ENCODE measurements at places on chromosomes 6 and 20.

- DNase-seq = no peak
Observed at GRCh38 chr6:7505189-7505699, 36.2 kb upstream of the DSP start.

- DNase-seq = peak; percentile 93
Observed at GRCh38 chr20:45373353-45374100, 4.6 kb downstream of the TP53TG5 start.

DNA sequence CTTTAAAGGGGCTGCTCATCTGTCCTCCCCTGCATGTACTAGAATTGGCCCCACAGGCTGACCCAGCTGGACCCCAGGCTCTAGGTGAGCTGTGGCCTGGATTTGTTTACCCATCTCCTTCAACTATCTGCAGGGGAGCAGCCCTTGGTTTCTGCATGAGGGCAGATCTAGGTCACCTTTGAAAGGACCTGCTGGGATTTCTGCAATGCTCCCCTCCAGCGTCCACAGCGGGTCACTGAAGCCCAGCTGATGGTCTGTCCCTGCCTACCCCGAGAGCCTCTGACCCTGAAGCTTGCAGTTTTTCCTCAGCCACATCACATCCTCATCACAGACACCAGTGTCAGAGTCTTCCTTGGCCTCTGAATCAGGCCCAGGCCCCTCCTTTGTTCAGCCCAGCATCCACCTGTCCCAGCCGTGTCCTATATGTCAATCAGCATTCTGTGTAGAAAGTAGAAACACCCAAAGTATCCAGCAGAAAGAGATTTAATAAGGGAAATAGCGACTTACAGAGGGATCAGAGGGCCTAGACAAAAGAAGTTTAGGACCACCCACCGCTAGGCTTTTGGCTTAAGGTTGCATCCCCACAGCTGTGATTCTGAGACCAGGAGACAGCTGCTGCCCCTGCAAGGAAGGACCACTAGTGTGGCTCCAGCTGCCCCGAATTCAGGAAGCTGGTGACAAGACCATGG, 243.1 kb downstream of the LRFN2 start:
- no peak for DNase-seq

DNA sequence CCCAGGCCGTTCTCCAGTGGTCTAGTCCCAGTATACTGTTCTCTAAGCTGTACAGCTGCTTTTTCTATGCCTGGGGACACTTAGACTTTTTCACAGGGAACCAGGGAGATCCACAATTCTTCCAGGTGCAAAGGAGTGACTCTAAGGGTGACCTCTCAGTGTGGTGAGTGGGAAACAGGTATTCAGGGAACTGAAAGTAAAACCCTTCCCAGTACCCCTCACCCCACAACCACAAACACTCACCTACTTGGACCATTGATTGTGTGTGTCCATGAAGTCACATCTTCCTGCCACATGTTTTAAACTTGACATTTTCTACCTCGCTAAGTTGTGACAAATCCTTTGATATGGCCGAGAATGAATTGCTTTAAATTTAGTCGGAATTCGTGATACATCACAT, 183.6 kb downstream of the CLIC5 start:
- no peak for DNase-seq

DNA sequence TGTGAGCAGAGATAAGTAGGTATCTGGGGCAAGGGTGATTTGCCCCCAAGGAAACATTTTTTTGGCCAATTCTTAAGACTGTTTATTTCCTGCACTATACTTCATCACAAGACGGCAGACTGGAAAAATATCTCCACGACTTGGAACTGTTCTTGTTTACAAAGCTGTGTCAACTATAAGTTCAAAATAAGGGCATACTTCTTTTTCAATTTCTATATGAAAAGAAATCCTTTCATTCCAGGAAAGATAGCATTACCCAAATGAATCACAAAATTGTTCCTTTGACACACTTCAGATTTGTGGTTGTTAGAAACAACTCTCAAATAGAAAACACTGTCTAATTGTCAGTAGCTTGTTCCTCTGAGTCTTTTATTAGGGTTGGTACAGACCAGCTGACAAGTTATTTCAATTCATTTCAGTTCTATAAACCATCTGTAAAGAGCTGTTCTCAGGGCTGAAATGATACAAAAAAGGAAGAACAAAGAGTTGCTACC, 212.9 kb upstream of the PRDM1 start:
- DNase-seq = no peak

DNA sequence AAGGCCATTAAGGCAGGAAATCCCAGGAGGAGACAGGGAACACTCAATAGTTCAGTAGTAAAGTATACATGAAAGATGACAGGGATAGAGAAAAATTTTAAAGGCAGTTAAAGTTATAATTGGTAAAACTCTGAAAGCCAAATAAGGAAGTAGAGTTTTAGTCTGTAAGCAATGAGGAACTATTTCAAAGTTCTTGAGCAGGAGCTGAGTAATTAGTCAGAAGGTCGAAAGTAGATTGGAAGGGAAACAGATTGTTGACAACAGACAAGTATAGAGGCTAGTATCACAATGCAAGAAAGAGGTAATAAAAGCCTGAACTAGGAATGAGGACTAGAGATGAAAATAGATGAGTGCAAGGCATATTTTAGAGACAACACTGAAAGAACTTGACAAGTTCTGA, 150.3 kb downstream of the CDK19 start:
- no peak for DNase-seq

- no peak for DNase-seq
Observed at GRCh38 chr6:138539876-138540275, 40.6 kb upstream of the NHSL1 start.

GRCh38 chr6:34656378-34657036, 40.1 kb downstream of the ILRUN start:
- no peak for DNase-seq

GRCh38 chr20:20277894-20278335, 90.0 kb upstream of the INSM1 start:
- DNase-seq = no peak

DNA sequence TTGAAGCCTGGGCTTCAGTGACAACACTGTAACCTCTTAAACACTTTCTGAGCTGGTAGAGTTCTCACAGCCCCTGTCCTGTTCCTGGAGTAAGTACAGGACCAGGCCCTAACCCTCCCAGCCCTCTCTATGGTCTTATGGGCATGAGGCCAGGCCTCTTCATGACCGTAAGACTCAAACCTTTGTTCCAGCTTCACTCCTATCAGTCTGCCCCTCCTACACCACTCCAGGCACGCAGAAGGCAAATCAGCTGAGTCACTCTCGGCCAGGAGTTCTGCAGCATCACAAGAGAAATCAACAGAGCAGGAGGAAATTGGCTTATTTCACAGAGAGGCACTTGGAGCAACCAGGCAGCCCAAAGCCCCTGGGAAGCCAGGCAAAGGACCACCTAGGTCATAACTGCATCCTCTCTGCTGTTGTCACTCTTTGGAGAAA, 25.3 kb upstream of the CHD6 start:
- no peak for DNase-seq

DNA sequence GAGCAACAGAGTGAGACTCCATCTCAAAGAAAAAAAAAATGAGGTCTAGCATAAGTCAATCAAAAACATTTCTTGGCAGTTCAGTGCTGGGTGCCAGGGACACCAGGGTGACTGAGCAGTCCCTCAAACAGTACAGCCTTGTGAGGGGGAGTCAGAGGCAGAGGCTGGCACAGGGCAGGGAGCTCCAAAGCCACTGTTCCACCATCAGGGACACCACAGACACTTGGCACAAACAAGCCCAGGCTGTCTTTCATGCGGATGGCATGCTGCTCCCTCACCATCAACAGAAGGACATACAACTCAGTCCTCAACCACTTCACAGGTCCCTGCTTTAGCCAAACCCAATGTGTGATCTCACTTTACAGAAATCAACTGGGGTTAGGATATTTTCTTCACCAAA, 36.0 kb upstream of the GRM4 start:
- DNase-seq = peak; percentile 37

DNA sequence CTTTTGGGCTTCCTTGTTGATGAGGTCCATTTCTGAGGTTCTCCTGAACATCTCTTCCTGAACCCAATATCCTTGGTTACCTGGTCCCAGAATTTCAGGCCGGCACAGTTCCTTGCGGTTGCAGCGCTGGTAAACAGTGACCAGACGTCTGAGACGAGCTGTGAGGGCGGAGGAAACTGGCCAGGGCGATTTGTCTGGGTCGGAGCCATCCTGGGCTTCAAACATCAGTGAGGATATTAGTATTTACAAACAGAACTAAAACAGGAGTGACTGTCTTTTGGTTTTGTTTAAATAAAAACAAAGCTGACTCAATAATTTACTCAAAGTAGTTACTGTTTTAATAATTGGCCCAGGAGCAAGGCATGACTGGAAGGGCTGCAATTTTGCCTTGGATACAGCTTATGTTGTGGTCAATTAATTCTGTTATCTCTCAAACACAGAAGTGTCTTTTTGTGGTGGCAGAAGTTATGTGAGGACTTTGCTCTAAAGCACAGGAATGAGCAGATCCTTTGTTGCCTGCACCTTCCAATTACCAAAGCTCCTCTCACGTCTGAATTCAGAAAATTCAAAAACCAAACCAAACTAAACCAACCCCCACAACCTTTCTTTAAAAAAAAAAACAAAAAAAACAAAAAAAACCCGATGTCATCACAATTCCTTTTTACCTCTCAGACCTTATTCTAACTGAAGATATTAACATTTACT, 58.7 kb upstream of the EMILIN3 start:
- DNase-seq = no peak

GRCh38 chr20:11776687-11777086, 141.0 kb upstream of the BTBD3 start:
- no peak for DNase-seq

DNA sequence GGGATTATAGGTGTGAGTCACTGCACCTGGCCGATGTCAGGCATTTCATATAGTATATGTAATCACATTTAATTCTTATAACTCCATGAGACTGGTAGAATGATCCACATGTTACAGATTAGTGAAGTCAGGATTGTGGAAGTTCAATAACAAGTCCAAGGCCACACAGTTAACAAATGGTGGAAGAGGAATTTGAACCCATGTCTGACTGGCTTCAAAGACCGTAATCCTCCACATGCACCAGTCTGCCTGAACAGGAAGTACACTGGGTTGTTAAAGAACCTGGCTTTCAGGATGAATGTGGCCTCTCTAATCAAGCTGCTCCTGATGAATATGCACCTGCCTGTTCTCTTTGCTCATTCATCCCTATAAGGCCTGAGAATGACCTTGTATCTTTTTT, 122.0 kb upstream of the HDAC2 start:
- no peak for DNase-seq

DNA sequence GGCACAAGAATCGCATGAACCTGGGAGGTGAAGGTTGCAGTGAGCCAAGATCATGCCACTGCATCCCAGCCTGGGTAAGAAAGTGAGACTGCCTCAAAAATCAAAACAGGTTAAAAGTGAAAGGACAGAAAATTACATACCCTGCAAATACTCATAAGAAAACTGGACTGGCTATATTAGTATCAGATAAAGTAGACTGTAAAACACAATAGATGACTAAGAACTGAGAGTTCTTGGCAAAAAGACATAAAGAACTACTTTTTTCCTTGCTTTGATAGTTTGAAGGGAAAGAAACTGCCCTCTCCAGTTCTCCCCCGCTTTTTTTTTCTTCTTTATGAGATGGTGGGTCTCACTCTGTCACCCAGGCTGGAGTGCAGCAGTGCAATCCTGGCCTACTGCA, 17.0 kb downstream of the SNX3 start:
- DNase-seq = no peak

DNA sequence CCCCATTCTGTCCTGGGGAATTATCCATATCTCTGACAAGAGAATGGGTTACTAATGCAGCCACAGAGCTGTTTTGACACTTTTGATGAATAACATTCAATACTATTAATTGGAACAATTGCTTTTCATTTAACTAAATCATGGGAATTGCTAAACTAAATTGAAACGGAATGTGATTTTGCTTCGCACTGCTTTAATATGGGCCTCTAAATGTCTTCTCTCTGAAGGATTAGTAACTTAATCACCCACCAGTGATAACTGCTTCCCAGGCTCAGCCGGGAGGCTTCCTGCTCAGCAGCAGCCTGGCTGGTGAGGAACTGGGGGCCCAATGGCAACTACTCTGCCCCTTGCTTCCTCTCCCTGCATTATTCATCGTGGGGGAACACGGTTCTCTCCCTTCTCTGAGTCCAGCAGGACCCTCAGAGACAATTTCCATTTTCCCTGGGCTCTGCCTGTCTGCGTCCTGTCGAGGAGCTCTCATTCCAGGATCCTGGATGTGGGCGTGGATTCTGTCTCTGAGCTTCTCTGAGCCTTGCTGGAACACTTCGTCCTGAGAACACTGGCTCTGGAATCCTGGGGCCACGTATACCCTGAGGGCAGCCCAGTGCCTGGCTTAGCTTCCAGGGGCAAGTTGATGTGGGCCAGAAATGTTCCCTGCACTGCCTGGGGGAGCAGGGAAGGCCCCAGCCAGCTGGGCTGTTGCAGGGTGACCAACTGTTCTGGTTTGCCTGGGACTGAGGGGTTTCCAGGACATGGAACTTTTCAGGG, 308.9 kb downstream of the DHX35 start:
- no peak for DNase-seq

GRCh38 chr20:56431471-56431870, 19.4 kb downstream of the CASS4 start:
- no peak for DNase-seq

- no peak for DNase-seq
Observed at GRCh38 chr6:126949786-126950185, 168.7 kb upstream of the RSPO3 start.

GRCh38 chr20:11168026-11168425, 494.2 kb upstream of the JAG1 start:
- no peak for DNase-seq

DNA sequence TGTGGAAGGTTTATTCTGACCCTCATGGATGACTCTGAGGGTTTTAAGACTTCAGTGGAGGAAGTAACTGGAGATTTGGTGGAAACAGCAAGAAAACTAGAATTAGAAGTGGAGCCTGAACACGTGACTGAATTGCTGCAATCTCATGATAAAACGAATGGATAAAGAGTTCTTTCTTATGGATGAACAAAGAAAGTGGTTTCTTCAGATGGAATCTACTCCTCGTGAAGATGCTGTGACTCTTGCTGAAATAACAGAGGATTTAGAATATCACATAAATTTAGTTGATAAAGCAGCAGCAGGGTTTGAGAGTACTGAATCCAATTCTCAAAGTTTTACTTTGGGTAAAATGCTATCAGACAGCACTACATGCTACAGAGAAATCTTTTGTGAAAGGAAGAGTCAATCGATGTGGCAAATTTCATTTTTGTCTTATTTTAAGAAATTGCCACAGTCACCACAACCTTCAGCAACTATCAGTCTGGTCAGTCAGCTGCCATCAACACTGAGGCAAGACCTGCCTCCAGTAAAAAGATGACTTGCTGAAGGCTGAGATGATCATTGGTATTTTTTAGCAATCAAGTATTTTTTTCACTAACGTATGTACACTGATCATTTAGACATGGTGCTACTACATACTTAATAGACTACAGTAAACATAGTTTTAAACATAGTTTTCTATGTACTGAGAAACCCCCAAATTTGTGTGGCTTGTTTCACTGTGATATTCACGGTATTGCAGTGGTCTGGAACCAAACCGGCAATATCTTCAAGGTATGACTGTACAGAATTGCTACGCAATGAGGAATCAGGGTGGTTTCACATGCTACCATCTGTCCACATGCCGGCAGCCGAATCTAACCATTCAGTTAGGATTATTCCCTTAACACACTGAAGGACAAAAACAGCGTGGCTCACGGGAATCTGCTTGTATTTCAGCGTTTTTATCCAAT, 149.0 kb downstream of the MYB start:
- no peak for DNase-seq

- no peak for DNase-seq
Observed at GRCh38 chr20:9723501-9724202, 115.2 kb downstream of the PAK5 start.

All from activated T-cell treated with anti-CD3 and anti-CD28 coated beads, Interleukin-2, amount 50 U/mL, for 24 hours (primary cell).